ENCODE measurements at places on chromosomes 16 and 17.
A peak's percentile ranks its signal among the peaks of the same experiment; 100 is the strongest.

DNA sequence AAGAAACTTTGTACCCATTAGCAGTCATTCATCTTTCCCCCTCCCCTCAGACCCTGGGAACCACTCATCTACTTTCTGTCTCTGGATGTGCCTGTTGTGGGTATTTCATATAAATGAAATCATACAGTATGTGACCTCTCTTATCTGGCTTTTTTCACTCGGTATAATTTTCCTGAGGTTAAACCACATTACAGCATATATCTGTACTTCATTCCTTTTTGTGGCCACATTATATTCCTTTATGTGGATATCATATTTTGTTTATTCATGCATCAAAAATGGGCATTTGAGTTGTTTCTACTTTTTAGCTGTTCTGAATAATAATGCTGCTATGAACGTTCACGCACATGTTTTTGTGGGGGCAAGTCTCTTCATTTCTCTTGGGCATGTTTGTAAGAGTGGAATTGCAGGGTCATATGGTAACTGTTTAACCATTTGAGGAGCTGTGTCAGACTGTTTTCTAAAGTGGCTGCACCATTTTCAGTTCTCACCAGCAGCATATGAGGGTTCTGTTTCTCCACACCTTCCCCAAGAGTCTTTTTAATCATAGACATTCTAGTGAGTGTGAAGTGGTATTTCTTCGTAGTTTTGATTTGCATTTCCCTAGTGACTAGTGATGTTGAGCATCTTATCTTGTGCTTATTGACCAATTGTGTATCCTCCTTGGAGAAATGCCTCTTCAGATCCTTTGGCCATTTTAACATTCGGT, 3.8 kb downstream of the SNX29 start:
- DNase-seq = no peak

DNA sequence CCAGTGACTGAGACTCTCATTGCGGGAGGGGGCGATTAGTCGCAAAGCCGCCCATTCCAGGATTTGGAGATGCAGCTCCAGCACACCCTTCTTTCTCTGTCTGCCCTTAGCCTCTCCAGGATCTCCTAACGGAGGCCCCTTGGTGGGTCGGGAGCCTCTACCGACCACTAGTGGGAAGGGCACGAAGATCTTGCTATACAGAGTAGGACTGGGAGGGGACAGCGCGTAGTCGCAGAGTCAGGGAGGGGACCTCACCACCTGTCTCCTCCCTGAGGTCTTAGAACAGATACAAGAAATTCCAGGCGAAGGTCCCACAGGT, 588 bp upstream of the SMTNL2 start:
- peak; percentile 47 for DNase-seq

- DNase-seq = no peak
Measured at GRCh38 chr17:77865112-77865611, 93.3 kb upstream of the TNRC6C start.

DNA sequence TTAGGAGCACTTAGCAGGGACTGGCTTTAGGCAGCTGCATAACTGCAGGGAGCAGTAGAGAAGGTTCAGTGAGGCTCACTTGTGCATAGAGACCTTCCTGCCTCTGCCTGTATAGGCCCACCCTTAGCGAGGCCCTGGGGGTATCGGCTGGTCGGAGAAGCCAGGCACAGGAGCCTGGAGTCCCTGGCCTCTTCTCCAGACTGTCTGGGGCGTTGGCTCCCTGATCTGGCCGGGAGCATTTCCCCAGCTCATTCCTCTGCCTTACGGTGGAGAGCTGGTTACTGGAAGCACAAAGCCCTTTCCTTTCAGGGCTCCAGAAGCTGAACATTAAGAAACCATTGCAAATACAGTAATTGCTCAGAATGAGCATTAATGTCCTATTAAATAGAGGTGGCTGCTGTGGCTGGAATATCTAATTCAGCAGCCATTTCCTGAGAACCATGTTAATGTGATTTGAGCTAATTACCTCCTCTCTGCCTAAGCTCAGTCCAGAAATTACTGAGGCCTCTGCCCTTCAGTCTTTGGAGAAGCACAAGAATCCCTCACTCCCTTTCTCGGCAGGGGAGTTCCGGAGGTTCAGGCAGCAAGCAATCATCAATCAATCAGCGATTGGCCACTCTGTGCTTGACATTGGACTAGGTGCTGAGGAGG, 18.8 kb upstream of the TMEM220 start:
- DNase-seq = no peak

DNA sequence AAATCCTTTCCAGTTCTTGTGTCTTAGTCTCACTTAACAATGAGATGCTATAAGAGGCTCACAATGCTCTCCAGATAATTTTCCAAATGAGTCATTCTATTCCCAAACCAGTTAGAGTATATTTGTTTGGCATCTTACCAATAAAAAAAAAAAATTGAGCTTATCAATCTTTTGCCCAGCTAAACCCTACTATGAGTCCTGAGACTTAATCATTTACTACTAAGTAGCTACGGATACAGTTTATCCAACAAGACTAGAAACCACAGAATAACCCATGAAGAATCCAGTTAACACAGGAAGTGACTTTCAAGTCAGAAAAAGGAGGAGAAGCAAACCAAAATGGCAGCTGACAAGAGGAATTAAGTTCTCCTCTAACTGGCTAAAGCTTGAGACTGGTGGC, 330.3 kb upstream of the XYLT1 start:
- DNase-seq = no peak
